ENCODE measurements at places on chromosomes 11 and 22.
A peak's percentile ranks its signal among the peaks of the same experiment; 100 is the strongest.

GRCh38 chr22:50529897-50530579 lies at the start of gene TYMP:
TSS of gene TYMP (minus strand) at chr22:50530012. CDS start at chr22:50529709, 303 bp downstream.
- peak; percentile 36 for DNase-seq

DNA sequence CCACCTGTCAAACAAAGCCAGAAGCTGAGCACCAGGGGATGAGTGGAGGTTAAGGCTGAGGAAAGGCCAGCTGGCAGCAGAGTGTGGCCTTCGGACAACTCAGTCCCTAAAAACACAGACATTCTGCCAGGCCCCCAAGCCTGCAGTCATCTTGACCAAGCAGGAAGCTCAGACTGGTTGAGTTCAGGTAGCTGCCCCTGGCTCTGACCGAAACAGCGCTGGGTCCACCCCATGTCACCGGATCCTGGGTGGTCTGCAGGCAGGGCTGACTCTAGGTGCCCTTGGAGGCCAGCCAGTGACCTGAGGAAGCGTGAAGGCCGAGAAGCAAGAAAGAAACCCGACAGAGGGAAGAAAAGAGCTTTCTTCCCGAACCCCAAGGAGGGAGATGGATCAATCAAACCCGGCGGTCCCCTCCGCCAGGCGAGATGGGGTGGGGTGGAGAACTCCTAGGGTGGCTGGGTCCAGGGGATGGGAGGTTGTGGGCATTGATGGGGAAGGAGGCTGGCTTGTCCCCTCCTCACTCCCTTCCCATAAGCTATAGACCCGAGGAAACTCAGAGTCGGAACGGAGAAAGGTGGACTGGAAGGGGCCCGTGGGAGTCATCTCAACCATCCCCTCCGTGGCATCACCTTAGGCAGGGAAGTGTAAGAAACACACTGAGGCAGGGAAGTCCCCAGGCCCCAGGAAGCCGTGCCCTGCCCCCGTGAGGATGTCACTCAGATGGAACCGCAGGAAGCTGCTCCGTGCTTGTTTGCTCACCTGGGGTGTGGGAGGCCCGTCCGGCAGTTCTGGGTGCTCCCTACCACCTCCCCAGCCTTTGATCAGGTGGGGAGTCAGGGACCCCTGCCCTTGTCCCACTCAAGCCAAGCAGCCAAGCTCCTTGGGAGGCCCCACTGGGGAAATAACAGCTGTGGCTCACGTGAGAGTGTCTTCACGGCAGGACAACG lies 11.7 kb downstream of the CXCR5 start:
- DNase-seq, result no peak

- no peak for DNase-seq
These were observed 3.5 kb downstream of the SIK3 start for GRCh38 chr11:117094776-117095175.

DNA sequence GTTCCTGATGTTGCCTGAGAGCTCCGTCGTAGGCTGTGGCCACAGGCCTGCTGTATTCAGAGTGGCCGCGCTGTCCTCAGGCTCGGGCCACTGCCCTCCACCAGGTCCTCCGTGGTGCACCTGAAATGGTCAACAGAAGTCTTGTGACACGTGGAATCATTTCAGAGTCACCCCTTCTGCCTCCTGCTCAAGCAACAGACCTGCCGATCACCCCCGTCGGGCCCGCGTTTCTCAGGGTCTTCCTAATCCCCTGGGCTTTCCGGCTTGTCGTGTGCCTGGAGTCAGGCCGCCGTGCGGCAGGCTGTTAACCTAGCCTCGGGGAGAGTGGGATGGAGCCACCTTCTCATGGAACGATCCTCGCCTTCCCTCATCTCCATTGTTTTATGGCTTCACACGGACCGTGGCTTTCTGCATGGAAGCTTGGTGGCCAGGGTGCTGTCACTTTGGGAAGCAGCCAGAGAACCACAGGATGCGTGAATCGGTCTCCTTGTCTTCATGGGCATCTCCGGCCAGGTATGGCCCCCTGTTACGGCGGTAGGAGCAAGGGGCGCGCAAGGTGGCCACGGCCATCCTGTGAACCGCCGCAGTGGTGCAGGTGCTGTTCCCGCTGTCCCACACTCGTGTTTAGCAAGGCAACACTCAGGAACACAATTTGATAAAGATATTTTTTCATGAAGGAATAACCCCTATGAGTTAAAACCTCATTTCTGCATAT lies 24.1 kb downstream of the NADSYN1 start:
- no peak for DNase-seq

- no peak for DNase-seq
These were observed 36.2 kb upstream of the RAPSN start for GRCh38 chr11:47485107-47485506.

GRCh38 chr22:40853961-40854360 lies 2.5 kb downstream of the ST13 start:
- DNase-seq, result no peak

DNA sequence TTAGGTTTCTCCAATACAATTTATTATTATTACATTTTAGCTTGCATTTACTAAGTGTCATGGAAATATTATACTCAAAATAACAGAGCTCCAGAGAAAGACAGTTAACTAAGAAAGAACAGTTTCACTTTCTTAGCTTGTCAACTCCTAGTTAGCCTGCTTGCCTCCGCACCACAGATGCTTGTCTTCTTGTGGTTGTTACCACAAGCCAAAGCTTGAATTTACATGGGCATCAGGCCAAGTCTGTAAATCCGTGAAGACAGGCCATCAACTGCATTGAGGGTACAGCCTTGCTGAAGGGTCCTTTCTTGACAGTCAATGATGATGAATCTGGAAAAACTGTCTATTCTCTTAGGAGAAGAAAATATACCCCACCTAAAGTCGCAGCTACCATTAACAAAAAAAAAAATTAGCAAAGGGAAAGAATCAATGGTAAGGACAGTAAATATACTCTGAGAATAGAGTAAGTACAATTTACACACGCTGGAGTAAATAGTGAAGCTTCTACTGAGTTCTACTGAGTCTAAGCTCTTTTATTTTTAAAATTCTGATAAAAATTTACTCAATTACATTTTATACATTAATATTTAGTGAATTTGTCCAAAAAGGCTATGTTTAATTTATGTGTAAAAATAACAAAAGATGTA lies 15.6 kb upstream of the DENND5A start:
- DNase-seq, result peak; percentile 24

DNA sequence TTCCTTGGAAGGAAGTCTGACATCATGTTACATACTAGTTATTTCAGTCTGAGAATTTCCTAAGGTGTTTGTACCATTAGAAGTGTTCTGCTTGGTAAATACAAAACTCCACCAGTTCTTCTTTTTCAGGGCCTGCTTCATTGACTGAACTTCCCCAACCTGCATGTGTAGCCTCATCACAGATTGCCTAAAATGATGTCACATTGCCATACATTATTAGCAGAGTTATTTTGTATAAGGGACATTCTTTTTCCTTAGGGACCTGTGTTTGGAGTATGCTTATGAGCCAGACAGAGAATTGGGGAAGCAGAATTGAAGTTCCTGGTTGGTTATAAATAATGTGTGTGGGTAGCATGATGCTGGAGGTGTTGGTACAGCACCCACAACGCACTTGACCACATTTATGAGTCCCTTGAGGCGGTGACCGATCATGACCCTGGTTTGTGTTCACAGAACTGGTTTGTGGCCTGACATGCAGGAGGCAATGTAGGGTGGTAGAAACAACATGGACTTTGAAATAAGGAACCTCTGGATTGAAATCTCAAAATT lies 16.4 kb upstream of the MMP7 start:
- no peak for DNase-seq

GRCh38 chr11:81220146-81220895 lies 1513.3 kb downstream of the FAM181B start:
- DNase-seq, result no peak

- no peak for DNase-seq
These were observed 1298.0 kb upstream of the RAG2 start for GRCh38 chr11:37896016-37896415.

DNA sequence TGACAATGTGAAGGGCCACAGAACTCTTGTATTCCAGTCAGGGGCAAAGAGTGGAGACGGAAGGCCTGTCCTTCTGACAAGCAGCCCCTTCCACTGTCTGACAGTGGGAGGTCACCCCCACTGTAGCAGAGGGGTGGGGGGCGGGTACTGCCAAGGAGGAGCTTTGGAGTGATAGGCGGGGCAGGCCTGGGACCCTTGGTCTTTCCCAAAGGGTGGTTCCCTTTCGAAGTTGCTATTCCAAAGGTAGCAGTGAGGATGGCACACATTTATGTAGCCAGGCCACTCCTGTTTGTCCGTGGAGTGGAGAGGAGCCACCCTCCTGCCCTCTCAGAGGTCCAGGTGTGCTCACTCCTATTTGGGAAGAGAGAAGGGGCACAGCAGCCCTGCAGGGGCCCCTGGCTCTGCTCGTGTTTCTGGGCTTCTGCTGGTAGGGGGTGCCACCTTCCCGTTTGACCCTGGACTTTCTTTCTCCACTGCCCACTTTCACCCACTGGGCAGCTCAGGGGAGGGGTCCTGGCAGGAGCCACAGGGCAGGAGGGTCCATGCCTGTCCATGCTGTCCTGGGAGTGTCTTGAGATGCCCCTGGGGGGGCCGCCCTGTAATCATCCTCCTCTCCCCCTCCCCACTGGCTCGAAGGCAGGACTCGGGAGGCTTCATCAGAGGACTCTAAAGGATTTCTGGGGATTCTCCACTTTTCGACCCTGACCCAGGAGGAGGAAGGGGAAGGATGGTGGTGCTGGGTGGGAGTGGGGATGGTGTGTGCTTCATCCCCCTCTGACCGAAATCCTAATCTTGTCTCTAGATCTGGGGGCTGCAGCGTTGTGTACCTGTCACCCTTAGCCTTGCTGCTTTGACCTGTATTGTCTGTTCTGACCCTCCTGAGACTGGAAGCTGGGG lies 994 bp downstream of the TAGLN start:
- DNase-seq, result no peak

- DNase-seq, result no peak
These were observed 70.3 kb downstream of the CCDC81 start for GRCh38 chr11:86444981-86445380.

DNA sequence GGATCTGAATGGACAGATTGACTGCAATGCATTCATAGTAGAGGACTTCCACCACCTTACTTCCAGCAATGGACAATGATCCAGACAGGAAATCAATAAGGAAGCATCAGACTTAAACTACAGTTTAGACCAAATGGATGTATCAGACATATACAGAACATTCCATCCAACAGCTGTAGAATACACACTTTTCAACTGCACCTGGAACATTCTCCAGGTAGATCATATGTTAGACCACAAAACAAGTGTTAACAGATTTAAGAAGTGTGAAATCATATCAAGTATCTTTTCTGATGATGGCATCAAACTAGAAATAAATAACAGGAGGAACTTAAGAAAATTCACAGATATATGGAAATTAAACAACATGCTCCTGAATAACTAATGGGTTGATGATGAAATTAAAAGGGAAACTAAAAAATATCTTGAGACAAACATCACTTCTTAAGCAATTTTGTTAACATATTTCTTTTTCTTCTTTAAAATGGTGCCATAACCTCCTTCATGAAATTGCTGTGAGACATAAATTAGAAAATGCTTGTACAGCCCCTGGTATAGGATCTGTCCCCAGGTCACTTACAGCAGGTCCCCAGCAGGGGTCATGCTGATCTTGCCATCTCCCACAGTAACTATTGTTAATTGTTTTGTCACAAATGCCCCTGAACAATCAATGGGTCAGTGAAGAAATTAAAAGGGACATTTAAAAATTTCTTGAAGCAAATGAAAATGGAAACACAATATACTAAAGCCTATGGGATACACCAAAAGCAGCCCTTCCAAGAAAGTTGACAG lies 100.0 kb upstream of the OR4B1 start:
- DNase-seq, result no peak
